Caco-2 (cell line): ENCODE measurements at places on chromosomes 11 and 22.

DNA sequence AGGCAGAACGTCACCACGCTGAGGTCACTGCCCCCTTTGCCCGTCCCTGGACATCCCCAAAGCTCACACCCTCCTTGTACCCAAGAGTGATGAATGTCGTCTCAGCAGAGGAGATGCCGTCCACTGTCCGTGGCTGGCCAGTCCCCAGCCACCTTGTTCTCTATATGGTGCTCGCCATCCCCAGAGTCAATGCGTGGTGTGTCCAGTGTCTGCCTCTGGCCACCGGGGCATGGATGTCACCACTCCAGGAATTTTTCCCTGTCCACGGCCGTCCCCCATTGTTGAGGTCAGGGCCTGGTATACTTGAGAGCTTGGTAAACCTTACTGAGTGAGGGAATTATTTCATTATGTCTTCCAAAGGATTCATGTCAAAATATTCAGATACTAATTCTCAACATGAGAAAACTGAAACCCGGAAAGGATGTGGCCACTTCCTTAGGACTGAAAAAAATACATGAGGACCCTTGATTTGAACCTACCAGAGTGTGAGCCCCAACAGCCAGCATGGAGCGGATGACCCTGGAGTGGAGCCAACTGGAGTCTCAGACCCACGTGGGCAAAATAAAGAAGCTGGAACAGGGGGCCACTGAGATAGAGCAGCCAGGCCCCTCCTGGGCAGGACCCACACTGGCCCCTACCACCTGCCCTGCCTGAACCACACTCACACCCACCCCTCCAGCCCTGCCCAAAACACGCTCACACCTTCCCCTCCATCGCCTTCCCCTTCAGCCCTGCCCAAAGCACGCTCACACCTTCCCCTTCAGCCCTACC is 376.4 kb downstream of the BRD1 start:
- H3K27ac ChIP-seq, result no peak overlapping the region
- no peaks in the 10 kb centered on the region; the same call in 1 of the 2 replicates for H3K4me1 ChIP-seq
- H3K27me3 ChIP-seq, result no peaks in the 10 kb centered on the region
- no peaks in the 10 kb centered on the region for H3K36me3 ChIP-seq
- no peak for DNase-seq

GRCh38 chr22:49317369-49317768 is 510.3 kb downstream of the BRD1 start:
- H3K4me1 ChIP-seq, result no peaks in the 10 kb centered on the region
- no peak overlapping the region for H3K27ac ChIP-seq
- DNase-seq, result no peak
- H3K27me3 ChIP-seq, result no peaks in the 10 kb centered on the region; the same call in 1 of the 2 replicates
- H3K36me3 ChIP-seq, result no peaks in the 10 kb centered on the region
- H3K4me3 ChIP-seq, result no peak overlapping the region

- H3K4me1 ChIP-seq, result peaks cover 48% of the 10 kb centered on the region
- H3K27me3 ChIP-seq, result no peaks in the 10 kb centered on the region
- peak overlapping the region; percentile 5 for H3K27ac ChIP-seq
- no peak overlapping the region for H3K4me3 ChIP-seq
- H3K36me3 ChIP-seq, result no peaks in the 10 kb centered on the region
- no peak for DNase-seq
Measured at GRCh38 chr11:69273571-69273970, 20.4 kb upstream of the MYEOV start.

GRCh38 chr22:40021401-40022000 is 26.7 kb downstream of the FAM83F start:
- H3K36me3 ChIP-seq, result peaks cover 1% of the 10 kb centered on the region; the same call in 1 of the 2 replicates
- H3K27me3 ChIP-seq, result no peaks in the 10 kb centered on the region
- DNase-seq, result no peak
- H3K4me3 ChIP-seq, result no peak overlapping the region
- no peak overlapping the region for H3K27ac ChIP-seq

DNA sequence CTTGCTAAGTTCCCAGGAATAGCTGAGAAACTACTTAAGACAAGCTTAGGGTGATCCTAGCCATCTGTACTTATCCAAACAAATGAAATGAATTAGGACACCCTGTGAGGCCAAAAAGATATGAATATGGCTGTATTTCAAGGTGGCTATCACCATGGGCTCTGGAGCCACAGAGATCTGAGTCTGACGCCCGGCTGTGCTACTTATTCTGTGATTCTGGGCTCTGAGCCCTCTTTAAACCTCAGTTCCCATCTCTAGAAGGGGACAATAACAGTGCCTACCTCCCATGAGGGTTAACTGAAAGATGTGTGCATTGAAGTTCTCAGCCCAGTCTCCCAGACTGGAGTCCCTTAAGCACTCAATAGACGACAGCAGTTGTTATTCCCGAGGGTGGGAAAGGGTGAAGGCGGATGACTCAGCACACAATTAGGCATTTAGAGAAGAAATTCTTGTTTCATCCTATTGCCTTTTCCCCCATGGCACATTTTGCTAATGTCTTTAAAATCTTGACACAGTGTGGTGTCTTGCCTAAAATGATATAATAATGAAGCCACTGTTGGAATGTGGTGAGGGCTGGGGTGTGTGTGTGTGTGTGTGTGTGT is 132.5 kb downstream of the ADAMTS15 start:
- no peak overlapping the region for H3K27ac ChIP-seq
- no peaks in the 10 kb centered on the region; the same call in 1 of the 2 replicates for H3K27me3 ChIP-seq
- H3K36me3 ChIP-seq, result no peaks in the 10 kb centered on the region
- no peaks in the 10 kb centered on the region for H3K4me1 ChIP-seq

DNA sequence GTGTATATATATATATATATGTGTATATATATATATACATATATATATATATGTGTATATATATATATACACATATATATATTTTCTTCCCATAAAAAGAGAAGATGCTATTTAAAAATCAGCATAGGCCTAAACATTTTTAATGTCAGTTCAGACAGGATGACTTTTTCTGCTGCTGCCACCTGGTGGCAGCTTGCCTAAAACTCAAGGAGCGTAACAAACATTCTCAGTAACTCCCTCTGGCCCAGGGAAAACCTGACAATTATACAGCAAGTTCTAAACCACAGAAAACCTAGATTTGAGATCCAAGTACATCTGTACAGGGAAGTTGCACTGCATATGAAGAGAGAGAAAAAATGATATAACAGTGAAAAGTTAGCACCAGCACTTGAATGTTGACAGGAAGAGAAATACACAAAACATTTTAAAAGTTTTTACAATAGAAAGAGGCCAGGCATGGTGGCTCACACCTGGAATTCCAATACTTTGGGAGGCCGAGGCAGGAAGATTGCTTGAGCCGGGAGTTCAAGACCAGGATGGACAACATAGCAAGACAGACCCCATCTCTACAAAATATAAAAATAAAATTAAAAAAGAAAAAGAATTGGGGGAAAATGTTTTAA is 16.6 kb downstream of the OR8A1 start:
- H3K36me3 ChIP-seq, result no peaks in the 10 kb centered on the region
- H3K4me1 ChIP-seq, result no peaks in the 10 kb centered on the region
- H3K4me3 ChIP-seq, result no peak overlapping the region
- peak; percentile 73 for DNase-seq

DNA sequence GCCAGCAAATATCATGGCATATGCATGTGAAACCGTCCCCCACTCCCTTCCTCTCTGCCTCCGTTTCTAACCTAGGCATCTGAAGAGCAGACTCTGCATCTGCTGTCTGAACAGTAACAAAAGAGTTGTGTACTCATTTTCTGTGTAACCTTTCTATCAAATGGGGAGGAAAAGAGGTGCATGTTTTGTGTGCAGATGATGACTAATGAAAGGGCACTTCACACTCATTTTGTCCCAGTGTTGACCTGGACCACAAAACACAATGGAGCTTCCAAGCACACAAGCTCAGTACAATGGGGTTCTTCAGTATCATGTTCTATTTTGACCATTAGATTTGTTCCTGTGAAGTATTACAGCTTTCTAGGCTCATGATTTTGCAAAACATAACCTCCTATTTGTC is 13.0 kb downstream of the JHY start:
- H3K4me3 ChIP-seq, result no peak overlapping the region
- DNase-seq, result no peak
- H3K27ac ChIP-seq, result no peak overlapping the region

- no peaks in the 10 kb centered on the region for H3K27me3 ChIP-seq
- H3K36me3 ChIP-seq, result peaks cover 6% of the 10 kb centered on the region
- H3K4me3 ChIP-seq, result no peak overlapping the region
- no peaks in the 10 kb centered on the region for H3K4me1 ChIP-seq
- no peak for DNase-seq
Measured at GRCh38 chr11:11963842-11964773, 44.3 kb downstream of the DKK3 start.

GRCh38 chr11:130650456-130651030 is 202.1 kb downstream of the ADAMTS15 start:
- no peaks in the 10 kb centered on the region for H3K4me1 ChIP-seq
- no peak overlapping the region for H3K27ac ChIP-seq
- no peaks in the 10 kb centered on the region for H3K27me3 ChIP-seq
- no peak for DNase-seq
- H3K36me3 ChIP-seq, result no peaks in the 10 kb centered on the region

DNA sequence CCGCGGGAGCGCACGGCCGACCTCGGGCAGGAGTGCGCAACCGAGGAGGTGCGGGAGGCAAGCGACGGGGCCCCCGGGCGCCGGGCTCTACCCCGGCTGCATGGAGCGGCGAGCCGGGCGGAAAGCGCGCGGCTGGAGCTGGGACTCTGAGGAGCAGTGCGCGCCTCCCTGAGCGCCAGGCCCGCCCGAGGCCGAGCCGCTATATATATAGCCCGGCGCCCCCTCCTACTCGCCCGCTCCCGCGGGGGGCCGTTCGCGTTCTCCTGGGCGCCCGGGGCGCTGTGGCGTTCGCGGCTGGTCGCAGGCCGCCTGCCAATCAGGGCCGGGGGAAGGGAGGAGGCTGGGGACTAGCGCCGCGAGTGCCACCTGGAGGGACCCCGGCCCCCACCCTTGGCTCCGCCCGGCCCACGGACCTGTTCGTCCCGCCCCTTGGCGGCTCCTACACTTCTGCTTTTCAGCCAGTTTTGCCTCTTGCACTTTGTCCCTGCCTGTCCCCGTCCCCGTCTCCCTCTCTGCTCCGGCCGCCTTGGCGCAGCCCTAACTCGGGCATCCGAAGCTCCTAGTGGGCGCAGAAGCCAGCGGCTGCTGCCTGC is at the start of gene FGF4:
TSS of gene FGF4 (minus strand) at position 179 of the 593 bp plus-strand sequence. CDS start 257 bp downstream, outside the sequence.
- no peak within 1 kb of the TSS for H3K27ac ChIP-seq
- H3K27me3 ChIP-seq, result no peaks in the 10 kb centered on the region
- no peak within 1 kb of the TSS for H3K4me3 ChIP-seq
- DNase-seq, result no peak
